ENCODE measurements at places on chromosomes 1 and 21. TPM values are rescaled to one million over a fixed set of nuclear protein-coding genes. Genes with fewer than 3 reads are reported as not detected.

DNA sequence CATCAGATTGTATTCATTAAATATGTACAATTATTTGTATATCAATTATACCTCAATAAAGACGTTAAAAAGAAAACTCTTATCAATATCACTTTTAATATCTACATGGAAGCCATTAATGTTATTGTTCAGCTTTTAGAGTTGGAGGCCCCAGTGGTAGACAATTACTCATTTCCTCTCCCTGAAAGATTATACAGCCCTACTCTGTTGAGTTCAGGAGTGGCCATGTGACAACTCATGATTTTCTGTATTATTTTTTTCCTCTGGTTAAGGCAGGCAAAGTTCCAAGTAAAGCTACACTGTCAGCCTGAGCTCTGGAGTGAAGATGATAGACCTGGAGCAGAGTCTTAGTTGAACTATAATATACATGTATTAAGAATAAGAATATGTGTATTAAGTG is 247.9 kb upstream of the B3GALT2 start:
- no peak for DNase-seq

DNA sequence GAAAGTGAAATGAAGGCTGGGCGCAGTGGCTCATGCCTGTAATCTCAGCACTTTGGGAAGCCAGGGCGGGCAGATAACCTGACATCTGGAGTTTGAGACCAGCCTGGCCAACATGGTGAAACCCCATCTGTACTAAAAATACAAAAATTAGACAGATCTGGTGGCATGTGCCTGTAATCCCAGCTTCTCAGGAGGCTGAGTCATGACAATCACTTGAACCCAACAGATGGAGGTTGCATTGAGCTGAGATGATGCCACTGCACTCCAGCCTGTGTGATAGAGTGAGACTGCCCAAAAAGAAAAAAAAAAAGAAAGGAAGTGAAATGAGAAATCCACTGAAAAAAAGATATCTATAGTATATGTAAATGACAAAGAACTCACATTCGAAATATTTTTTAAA is 439.9 kb downstream of the DISC1 start:
- DNase-seq: no peak

DNA sequence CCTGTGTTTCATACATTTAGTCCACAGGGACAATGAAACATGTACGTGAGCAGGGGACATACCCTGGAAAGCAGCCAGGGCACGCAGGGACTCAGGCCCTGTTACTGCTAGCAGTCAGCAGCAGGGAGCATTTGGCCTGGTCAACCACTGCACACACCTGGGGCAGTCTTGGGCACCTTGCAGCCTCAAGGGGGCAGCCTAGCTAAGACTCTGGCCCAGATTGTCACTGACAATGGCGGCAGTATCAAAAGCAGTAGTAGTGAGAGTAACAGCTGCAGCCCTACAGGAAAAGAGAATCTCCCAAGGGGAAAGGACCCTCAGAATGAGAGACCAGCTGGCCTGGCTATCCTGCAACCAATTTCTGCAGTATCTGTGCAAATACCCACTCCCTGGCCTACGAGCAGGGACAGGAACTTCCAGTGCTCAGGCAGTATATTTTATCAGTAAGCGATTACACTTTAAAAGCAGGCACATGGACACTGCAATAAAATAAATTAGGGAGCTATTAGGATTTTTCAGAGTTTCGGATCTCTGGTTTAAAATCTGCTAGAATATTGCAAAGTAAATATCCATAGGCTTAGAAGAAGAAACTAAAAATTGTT is 475.6 kb downstream of the LTN1 start:
- DNase-seq: peak; percentile 58

TENT5C gene
- polyA plus RNA-seq: 4.0 TPM

LCE1A gene
- not detected for polyA plus RNA-seq
